ENCODE measurements at places on chromosomes 12 and 14. TPM values are rescaled to one million over a fixed set of nuclear protein-coding genes. Genes with fewer than 3 reads are reported as not detected.
A peak's percentile ranks its signal among the peaks of the same experiment; 100 is the strongest.

DNA sequence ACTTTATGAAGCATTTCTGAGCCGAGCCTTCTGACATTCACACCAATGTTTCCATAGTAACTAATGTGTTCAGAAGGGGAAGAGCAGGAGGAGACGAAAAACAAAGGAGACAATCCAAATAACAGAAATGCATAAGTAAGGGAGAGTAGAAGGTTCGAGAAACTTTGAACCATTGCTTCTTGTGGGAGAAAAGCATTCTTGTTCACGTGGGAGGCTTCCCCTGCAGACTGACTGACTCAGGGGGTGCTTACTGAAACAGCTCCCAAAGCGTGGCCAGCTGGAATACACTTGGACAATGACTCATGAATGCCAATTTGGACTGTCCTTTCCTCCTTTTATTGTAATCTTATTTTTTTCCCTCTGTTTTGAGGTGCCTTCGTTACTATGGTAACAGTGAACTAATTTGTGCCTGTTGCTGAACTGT lies 73.9 kb downstream of the NEDD1 start:
- no peak for DNase-seq

- no peak for DNase-seq
Observed at GRCh38 chr12:104782296-104782695, 175.8 kb downstream of the SLC41A2 start.

- DNase-seq = no peak
Observed at GRCh38 chr14:92385561-92385960, 62.6 kb downstream of the SLC24A4 start.

- DNase-seq = no peak
Observed at GRCh38 chr12:4380332-4380731, 820 bp upstream of the FGF23 start.

GRCh38 chr14:73851567-73852382 lies at the start of gene PTGR2:
Gene PTGR2, plus strand, starts transcription at chr14:73851831. Its CDS starts 7,032 bp downstream, at chr14:73858863.
- peak; percentile 97 for DNase-seq

The ISCA2 gene
- total RNA-seq = 10.7 TPM

The SDR9C7 gene
- total RNA-seq = not detected

GRCh38 chr12:40137252-40137651 lies 31.4 kb upstream of the SLC2A13 start:
- DNase-seq = no peak

The CEBPE gene
- total RNA-seq = not detected

DNA sequence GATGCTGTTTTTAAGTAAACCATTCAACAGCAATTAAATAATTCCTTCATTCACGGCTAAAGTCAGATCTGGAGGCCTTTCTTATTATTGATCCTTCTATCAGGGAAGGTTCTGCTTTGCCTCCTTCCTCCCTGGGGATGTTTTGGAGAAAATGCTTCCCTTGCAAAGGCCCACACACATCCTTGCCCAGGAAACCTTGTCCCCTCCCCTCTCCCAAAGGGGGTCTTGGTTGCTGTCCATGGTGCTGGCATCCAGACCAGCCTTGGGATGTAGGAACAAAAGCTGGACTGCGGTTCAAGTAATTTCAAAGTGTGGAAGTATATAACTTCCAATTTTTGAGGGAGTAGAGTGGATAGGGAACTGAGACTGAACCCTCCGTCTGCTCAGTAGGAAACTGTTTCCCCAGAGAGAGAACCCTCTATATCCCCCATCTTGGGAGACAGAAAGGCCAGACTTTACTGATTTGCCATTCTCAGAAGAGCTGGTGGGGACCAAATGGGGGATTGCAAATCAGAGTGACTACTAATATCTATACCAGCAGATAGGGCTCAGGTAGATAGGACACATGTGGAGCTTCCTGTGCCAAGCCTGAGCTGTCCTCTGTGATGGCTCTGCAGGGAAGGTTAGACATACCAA lies 5.6 kb downstream of the MARCHF9 start:
- DNase-seq = no peak

DNA sequence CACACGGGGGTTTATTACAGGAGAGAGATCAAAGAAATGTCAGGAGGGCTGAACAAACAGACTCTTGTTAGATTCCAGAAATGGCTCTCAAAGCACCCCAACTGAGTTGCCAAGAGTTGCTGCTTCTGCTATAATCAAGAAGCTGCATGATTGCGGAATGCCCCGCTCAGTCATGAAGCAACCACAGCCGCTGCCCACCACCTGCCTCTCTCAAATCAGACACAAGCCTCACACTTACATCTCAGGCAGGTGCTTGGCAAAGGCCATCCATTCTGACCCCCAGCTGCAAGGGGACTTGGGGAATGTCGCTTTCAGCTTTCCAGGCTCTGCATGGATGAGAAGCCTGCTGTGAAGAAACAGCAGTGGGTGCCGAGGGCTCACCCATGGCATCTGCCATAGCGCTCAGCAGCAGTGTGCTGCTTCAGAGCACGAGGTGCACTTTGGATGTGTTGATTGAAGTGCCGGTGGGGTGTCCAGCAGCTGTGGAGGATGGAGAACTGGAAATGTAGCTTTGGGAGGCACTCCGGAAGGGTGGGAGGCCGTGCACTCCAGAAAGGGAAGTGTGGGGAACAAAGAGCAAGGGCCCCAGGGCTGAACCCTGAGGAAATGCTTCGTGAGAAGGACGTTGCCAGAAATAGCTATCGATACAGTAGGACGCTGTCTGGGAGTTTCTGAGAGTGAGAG lies 37.7 kb downstream of the LRRC74A start:
- peak; percentile 50 for DNase-seq

The TAS2R19 gene
- 3.1 TPM for total RNA-seq

DNA sequence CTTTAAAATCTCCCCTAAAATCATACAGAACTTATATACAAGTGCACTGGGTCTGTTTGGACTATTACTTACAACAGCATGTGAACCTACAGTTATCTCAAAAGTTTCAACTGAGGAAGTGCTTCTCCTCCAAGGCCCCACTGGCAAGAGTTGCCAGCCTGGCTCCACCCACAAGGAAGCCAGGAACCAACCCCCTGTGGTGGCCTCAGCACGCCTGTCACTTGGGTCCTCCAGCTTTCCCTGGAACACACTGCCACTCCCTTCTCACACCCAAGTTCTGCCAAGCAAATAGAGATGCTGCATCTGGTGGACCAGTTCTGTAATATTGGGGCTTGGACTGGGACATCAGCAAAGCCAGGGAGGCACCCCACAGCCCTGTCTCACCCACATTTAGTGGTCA lies 115.4 kb downstream of the GCH1 start:
- DNase-seq = no peak

DNA sequence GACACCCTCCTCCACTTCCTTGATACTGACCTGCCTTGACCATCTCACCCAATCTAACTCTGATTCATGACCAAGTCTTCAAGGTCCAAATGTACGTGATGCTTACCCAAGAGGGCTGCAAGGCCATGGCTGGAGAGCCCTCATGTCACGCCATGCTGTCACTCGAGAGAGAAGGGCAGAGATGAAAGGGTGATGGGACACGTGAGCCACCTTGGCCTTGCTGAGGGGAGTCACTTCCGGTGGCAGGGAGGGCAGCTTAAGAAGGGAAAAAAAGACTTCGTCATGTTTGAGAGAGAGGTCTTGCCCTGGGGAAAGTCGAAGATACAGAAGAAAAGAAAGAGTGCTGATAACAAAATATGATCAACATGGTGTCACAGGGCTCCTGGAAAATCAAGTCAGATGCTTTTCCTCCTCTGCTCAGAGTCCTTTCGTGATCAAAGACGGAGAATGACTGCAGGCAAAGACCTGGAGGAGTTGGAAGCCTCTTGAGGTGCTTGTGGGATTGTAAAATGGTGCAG lies 3.3 kb upstream of the SCARB1 start:
- DNase-seq = no peak

- no peak for DNase-seq
Observed at GRCh38 chr12:113007166-113007565, 28.8 kb downstream of the OAS2 start.

DNA sequence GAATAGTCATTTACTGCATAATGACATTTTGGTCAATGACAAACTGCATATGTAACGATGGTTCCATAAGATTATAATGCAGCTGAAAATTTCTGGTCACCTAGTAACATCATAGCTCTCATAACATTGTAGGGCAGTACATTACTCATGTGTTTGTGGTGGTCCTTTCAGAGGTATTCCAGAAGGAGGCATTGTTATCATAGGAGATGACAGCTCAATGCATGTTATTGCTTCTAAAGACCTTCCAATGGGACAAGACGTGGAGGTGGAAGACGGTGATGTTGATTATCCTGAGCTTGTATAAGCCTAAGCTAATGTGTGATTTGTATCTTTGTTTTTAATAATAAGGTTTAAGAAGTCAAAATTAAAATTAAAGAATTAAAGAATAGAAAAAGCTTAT lies 43.8 kb upstream of the TSPAN11 start:
- DNase-seq = no peak

The RSRC2 gene
- total RNA-seq = 23.3 TPM

- DNase-seq = no peak
Observed at GRCh38 chr12:27608890-27609289, 84.9 kb downstream of the PPFIBP1 start.

- DNase-seq = no peak
Observed at GRCh38 chr14:106185837-106186233, 659.5 kb downstream of the TMEM121 start.

DNA sequence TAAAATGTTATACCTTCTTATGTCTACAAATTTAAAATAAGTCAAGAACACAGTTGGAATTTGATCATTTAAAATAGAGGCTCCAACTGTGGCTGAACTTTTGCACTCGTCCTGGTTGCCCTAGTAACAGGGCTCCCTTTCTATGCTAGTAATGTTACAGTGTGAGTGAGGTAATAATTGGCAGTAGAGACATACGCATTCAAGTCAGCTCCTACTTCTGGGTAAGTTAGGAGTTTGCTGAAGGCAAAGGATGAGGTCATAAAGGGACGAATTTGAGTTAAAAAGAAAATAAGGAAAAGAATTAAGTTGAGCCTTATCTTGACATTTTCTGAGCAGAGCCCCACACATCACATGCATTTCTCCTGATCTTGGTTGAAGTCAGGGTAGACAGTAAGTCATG lies 129.1 kb downstream of the TMEM117 start:
- no peak for DNase-seq

DNA sequence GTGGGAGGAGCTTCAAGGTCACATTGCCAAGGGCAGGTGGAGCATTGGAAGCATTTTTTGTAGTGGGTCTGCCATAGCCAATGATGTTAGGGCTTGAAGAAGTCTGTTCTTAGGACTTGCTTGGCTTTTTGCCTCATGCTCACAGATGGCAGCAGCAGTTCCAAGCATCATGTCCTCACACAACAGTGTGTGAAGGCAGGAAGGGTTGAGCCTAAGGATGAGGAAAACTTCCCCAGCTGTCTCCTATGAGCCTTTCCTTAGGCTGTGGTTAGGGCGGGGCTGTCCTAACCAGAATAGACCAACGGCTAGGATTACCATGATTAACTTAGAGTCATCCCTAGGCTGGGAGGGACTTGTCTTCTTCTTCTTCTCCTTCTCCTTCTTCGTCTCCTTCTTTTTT lies 76.2 kb upstream of the KCNA1 start:
- DNase-seq = no peak
